Coronary artery (tissue), 2 donors: ENCODE measurements at places on chromosomes 12 and 14.
A peak's percentile ranks its signal among the peaks of the same experiment; 100 is the strongest.

GRCh38 chr12:105107171-105107493 is 399 bp upstream of the WASHC4 start:
- DNase-seq: no peak

GRCh38 chr14:57061009-57061711 is 207.5 kb downstream of the EXOC5 start:
- DNase-seq: no peak

DNA sequence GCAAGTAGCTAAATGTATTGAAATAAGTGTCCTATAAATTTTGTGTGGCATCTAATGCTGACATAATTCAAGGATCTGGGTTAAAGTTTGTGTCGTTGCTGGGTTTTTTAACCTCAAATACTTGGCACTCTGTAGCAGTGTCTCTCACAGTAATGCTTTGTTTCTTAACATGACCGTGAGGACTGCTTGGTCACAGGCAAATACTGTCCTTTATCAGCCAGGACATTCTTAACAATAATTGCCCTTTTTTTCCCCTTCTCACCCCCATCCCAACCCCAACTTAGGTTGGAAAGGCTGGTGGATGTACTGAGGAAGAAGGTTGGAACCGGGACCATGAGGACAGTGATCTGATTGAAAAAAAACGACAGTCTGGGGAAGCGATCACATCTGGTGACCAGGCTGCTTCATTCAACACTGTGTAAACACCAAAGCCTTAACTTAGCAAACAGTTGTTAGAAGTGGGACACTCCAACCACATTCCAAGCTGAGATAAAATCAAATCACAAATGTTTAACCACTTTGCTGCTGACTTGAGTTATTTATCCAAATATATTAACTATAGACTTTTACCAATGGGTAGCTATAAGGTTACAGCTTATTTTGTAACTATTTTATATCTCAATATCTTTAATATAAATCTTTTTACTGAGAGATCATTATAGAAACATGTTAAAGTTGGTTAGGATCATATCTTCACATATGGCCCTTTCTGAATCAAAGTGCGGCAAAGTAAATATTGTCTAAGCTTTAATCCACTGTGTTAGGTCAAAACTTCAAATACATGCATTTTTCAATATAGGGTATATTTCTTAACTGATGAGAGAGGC is 48.2 kb downstream of the FOXA1 start:
- no peak for DNase-seq

- no peak for DNase-seq
Observed at GRCh38 chr14:26984311-26985177, 386.7 kb upstream of the NOVA1 start.

- no peak for DNase-seq
Observed at GRCh38 chr12:42854826-42855225, 265.3 kb upstream of the PRICKLE1 start.

GRCh38 chr12:91188778-91189177 is 6.2 kb upstream of the DCN start:
- DNase-seq: no peak

DNA sequence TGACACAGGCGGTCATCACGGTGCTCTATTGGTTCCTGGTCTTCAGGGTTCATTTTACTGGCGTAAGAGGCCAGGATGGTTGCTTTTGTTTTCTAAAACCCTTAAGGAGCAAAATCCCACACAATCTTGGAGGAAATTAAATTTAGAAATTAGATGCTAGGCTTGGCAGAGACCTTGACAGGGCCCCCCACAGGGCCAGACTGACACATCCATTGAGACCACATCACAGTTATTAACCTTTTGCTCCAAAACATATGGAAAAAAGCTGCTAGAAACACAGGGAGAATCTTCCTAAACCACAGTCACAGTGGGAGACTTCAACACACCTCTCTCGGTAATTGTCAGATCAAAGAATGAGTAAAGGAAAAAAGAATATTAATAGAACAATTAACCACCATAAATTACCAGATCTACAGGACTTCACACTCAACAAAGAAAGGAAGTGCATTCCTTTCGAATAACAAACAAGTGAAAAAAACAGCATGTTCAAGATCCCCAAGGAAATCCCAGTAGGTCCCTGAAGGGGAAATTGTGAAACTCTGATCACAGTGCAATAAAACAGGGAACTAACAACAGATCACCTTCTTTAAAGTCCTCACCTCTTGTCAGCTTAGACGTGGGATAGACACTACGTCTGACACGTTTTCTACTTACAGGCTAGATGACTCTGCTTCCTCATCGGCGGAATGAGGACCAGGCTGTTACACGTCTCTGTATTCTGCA is 40.2 kb upstream of the TMEM179 start:
- DNase-seq: no peak

- DNase-seq: no peak
Observed at GRCh38 chr12:52156311-52156710, 35.5 kb downstream of the KRT80 start.

- no peak for DNase-seq
Observed at GRCh38 chr12:55842681-55843429, at the start of gene MMP19. MMP19 (minus strand) TSS chr12:55842936; CDS start chr12:55842830, 106 bp downstream.

DNA sequence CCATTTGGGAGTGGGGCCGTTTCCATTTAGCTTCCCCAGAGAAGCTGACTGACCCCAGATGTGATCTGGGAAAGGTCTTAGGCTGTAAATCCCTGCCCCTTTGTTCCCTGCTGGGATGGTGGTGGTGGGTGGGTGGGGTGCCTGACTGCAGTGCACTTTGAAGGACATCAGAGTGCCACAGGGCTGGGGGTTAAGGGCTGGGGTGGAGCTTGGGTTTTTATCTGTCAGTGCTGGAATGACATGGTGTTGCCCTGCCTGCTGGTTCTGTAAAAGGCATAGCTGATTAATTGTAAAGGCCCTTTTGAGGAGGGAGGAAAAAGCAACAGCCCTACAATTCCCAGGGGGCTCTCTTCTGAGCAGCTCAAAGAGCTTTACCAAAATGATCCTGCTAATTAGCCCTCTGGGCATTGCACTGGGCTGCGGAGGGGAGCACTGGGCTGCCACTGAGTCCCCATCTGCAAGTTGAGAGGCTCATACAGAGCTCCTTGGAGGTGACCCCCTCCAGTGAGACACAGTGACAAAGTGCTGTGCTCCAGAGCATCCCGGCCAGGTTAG is 21.1 kb downstream of the PLEKHG3 start:
- DNase-seq: no peak

DNA sequence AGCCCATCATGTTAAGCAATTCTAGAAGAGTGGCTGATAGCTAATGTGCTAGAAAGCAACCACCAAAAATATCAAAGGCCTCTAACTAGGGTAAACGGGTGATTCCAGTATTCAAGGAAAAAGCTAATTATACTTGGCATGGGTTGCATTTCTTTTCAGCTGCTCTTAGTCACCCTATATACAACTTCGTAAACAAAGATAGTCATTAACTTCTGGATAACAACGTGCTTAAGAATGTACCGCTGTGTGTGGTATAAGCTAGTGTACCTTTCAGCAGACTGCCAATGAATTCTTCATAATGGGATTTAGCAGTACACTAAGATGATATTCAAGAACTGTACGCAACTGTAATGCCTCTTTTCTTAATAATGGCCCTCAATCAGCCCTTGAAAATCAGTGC is 42.2 kb upstream of the SLC6A13 start:
- no peak for DNase-seq

GRCh38 chr12:58533652-58534051 is 386.7 kb downstream of the LRIG3 start:
- DNase-seq: no peak

DNA sequence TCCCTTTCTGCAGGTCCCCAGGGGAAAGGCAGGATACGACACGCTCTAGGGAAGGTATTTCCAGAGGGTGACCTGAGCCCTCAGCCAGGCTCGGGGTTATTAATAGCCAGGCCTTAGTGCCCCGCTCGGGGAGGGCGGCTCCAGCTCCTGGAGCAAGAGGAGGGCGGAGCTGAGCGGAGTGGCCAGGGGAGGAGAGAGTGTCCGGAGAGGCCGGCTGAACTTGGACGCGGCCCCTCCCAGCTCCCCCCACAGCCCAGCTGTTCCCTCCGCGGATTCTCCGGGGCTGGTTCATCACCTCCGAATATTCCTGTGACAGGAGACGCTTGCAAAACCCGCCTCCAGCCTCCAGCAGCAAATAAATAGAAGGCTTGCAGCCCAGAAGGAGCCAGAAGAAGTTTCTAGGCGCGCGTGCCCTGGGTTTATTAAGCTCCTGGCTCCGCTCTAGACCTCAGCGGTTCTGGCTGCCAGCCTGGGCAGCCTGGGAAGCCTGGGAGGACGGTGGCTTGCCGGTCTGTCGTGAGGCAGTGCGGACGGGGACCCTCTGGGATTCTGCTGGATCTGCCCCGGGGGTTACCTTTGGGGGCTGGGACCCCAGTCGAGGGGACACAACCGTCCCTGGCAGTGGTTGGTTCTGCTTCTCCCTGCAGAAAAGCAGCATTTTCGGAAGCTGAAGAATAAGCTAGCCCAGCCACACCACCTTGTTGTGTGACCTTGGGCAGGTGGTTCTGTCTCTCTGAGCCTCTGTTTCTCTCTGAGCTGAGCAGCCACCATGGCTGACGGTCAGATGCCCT is at the start of gene HSPB8:
Gene HSPB8, plus strand, starts transcription at position 388 of the 791 bp plus-strand sequence. Its CDS starts 382 bp downstream, at position 770.
- DNase-seq: peak; percentile 99

DNA sequence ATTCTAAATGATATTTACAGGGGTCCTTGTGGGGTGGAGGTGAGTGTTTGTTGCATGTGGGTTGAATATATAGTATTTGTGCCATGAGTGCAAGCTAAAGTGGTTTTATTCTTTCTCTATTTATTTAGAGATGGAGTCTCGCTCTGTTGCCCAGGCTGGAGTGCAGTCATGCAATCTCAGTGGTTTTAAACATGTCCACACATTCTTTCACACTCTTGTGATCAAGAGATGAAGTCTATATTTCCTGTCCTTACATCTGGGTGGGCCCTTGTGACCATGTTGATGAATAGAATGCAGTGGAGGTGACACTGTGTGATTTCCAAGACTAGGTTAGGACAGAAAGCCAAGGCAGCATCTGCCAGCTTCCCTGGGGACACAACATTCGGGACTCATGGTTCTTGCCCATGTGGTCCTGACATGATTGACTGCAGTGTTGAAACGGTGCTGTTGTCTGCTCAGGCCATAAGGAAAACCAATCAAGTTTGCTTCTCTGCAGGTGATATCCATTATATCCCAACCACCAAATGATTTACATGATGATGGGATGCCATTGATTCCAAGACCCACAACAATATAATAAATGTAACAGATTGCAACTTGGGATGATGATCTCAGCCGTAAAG is 172.6 kb downstream of the SUDS3 start:
- DNase-seq: no peak

- no peak for DNase-seq
Observed at GRCh38 chr12:47414511-47414910, 291.3 kb downstream of the RPAP3 start.

GRCh38 chr12:76863005-76863670 is 15.7 kb downstream of the CSRP2 start:
- DNase-seq: no peak

DNA sequence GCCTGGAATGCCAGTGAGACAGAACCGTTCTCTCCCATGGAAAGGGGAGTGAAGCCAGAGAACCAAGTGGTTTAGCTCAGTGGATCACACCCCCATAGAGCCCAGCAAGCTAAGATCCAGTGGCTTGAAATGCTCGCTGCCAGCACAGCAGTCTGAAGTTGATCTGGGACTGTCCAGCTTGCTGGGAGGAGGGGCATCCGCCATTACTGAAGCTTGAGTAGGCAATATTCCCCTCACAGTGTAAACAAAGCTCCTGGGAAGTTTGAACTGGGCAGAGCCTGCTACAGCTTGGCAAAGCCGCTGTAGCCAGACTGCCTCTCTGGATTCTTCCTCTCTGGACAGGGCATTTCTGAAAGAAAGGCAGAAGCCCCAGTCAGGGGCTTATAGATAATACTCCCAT is 374.3 kb upstream of the DCN start:
- no peak for DNase-seq

- DNase-seq: no peak
Observed at GRCh38 chr12:53034459-53034858, 15.4 kb upstream of the TNS2 start.
